NCI-H2029 (cell line): ENCODE measurements at places on chromosomes 12 and 14.

- DNase-seq, result no peak
Observed at GRCh38 chr12:32051511-32052211, 55.0 kb upstream of the BICD1 start.

DNA sequence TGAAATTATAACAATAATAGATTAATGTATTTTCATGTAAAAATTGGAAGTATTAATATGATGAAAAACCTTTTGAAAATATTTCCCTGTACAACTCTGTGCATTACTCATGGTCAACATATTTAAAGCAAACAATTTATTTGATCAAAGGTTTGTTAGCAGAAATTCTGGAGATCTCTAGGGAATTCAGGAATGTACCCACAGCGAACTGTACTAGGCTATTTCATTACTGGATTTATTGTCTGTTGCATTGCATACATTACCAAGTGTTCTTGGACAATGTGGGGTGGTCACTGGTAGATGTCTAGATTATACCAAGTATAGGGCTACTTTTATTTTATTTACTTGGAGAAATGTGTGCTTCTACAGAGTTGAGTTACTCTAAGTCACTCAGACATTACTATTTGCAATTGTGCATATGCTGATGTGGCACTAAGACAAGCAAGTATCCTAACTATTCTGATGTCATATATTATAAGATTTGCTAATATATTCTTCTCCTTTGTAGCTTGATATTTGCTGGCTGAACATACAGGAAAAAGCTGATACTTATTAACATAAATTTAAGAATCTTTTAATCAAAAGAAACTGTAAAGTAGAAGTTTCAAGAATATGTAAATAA lies 323.3 kb downstream of the CCER1 start:
- no peak for DNase-seq

DNA sequence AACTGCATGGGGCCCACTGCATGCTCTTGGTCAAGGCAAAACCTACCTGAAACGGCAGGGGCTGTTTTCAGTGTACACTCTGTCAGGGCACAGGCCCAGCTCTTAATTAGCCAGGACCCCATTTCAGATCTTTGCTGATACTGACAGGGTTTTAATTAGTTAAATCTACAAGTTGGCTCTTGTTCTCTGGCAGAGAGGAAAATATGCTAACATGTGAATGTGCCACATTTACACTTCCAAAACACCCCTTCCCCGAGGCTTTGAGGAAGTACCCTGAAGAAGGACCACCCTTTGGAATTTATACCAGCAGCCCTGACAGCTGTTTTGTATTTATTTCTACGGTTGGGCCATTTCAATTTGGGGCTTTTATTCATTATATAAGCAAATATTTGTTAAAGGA lies 66.3 kb downstream of the OTX2 start:
- no peak for DNase-seq

GRCh38 chr12:101186291-101186690 lies 23.7 kb downstream of the SLC5A8 start:
- DNase-seq, result no peak

DNA sequence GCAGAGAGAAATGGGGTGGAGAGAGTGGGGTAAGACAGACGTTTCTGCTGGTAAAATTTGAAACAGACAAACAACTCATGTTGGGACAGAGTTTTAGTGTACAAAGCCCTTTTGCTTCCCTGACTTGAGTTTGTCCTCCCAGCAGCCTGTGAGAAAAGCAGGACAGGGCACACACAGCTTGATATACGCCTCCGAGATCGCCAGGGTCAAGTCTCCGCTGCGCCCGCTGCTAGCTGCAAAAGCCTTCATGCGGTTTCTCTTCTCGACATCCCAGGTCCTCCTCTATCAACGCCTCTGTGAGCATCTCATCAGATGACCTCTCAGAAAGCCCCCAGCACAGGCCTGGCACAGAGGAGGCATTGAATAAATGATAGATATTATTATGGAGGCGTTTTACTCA lies 9.4 kb upstream of the BCL11B start:
- no peak for DNase-seq

DNA sequence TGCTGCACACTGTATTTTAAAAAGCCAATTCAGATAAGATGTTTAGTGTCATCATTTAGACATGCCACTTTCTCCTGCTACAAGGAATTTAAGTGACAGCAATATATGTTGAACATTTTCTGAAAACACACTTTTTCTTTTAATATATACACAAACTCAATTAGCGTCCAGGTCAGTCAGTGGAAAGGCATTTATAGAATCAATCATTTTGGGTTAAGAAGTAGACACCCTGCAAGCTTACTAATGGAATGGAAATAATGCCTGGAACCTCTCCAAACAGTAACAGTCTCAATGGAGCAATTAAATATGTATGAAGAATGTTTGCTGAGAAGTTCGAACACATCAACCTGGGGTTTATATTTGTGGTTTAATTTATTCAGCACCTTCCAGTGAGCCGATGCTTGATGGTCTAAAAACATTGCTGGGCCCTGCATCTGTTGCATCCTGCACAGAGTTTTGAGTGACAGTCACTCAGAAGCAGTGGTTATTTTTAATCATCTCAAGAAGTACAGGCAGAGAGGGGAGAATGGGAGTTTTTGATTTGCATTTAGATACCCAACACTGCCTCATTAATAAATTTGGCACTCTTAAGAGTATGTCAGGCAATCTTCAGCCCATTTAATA lies 410.7 kb downstream of the TMEM117 start:
- DNase-seq, result no peak

GRCh38 chr14:51859131-51859530 lies 1.3 kb upstream of the GNG2 start:
- no peak for DNase-seq

- no peak for DNase-seq
Observed at GRCh38 chr14:32620724-32621123, 291.6 kb downstream of the AKAP6 start.

- DNase-seq, result no peak
Observed at GRCh38 chr14:32263939-32264567, 61.0 kb upstream of the RNU6-8 start.
